RKO (cell line): ENCODE measurements at places on chromosomes 4 and X.

GRCh38 chrX:111170017-111170416 is 74.0 kb downstream of the PAK3 start:
- peak; percentile 4 for DNase-seq

DNA sequence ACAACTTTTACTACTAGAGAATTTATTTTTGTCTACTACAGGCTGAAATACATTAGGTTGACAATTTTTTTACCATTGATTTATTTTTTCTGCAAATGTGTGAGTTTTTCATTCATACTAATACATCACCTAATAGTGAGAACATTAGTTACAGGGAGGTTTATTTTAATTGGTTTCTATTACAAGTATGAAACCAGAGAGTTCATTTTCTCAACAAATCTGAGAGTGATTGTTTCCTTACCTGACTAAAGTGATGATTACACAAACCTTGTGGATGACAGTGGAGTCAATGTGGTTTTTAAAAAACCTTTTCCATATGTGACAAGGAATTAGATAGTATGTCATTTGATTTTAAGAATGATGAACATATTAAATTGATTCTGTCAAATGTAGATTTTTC is 227.4 kb downstream of the PALLD start:
- no peak for DNase-seq

GRCh38 chrX:71579136-71579989 is 1.1 kb downstream of the GCNA start:
- DNase-seq = no peak

GRCh38 chrX:49710744-49711319 is 15.0 kb upstream of the PAGE1 start:
- DNase-seq = peak; percentile 12

DNA sequence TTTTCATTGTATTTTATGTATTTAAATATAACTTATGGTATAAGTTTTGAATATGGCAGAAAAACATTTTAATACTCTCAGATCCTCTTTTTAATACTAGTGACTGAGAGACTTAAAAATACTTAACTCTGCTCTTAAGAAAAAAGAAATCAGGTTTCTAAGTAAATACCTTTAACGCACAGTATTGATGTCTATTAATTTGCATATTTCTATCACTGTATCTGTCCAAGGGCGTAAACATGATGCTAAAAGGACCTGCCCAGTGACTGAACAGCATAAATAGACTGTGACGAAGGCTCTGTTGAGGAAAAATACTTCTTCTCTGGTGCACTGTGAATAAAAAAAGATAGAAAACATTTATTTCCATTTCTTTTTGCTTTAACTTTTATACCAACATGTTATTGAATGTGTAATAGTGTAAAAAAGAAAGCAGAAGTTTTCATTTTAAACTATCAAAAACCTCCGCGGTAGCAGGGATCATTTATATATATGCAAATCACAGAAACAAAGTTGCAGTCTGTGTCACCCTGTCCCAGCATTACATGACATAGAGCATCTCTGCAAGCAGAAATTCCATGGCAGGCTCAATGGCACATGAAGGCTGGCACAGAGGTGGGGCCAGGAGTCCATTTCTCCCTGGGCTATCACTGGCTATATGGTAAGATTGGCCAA is 75.4 kb downstream of the ZAR1 start:
- DNase-seq = no peak

DNA sequence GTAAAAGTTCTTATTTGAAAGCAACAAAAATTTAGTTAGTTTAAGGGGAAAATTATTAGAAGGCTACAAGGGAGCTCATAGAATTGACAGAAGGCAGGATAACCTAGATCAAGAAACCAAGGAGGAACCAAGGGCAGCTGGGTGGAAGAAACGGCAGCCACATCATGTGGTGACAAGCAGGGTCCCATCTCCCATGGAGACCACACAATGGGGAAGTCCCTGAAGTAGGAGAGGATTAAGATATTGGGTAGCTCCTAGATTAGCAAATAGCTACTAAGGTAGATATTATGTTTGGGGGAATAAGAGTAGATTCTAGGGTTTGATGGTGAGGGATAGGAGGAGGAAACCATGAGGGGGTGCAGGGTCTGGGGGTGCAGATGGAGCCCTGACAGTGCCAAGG is 48.0 kb upstream of the TMEM154 start:
- no peak for DNase-seq

DNA sequence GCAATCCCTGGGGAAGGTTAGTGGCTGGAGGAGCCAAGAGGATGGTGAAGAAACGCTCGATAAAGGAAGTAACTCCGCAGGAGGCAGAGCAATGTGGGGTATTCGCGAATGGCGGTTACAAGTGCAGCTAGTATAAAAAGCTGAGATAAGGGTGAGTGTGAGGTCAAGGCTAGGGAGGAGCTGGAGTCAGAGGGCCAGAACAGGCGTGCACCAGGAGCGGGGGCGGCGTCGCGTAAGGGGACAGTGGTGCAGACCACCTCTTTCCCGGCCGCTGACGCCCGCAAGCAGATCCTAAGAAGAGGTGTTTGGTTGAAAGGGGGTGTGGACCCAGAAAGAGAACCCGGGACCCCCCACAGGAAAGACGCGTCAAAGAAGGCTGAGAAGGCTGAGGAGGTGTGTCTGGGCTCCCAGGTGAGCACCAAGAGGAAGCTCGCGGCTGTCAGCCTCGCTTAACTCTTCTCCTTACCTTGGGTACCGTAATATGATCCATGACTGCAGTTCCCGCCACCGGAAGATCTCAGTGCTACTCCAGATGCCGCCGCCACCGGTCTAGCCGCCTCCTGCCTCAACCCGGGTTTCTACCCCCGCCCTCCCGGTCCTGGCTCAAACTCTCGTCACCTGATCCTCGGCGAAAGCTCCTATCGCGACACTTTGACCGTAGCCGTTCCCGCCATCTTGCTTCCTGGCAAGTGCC is at the start of gene MTMR8:
MTMR8 (minus strand) TSS at position 579 of the 694 bp plus-strand sequence; CDS start at position 490, 89 bp downstream.
- DNase-seq = no peak

DNA sequence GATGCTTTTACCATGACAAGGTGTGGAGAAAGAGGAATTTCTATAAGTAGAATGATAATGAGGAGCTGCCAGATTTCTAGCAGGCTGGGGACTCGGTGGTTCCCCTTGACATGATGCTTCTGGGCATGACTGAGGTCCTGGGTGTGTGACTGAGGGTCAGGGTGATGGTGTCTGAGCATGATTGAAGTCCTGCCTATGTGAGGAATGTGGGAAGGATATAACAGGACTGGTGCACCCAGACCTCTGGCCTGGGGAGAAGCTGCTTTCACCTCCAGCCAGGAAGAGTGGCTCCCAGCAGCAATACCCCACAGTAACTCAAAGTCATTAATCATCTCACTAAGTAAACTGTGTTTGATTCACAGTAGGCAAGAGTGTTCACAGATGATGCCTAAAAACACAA is 17.4 kb downstream of the SORBS2 start:
- no peak for DNase-seq

DNA sequence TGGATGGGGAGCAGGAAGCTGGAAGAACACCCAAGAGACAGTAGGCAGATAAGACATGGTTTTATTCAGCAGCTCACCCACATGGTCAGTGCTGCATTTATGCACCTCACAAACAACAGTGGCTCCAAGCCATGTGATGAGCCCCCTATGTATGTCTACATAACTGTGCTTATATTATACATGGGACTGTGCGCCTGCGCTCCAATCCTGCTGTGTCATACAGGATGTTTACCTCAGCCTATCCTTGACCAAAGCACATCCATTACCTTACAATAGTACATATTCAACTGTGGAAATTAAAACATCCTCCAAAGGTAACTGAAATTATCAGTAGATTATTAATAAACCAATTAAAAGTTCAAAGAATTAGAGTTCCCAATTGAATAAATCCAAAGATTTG is 44.1 kb upstream of the SGMS2 start:
- peak; percentile 34 for DNase-seq
